GM10248 (cell line): ENCODE measurements at places on chromosomes 11 and 22.
A peak's percentile ranks its signal among the peaks of the same experiment; 100 is the strongest.

DNA sequence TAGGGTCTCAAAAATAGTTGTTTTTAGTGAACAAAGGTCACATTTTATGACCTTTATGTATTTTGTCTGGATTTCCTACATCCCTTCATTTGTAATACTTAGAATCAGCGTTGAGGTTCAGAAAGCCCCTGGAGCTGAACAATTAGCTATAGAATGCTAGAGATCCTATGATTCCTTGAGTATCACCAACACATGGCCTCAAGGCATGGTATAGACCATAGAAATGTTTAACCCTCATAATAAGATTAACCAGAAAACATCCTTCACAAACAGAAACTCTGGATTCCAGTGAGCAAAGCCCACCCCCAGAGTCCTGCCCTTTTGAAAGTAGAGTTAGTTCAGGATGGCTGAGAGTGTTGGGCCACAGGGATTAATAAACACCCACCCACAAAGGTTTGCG, 77.3 kb downstream of the CYB5R2 start:
- no peak for DNase-seq

GRCh38 chr22:41334951-41335635, 33.8 kb downstream of the ZC3H7B start:
- DNase-seq = no peak

DNA sequence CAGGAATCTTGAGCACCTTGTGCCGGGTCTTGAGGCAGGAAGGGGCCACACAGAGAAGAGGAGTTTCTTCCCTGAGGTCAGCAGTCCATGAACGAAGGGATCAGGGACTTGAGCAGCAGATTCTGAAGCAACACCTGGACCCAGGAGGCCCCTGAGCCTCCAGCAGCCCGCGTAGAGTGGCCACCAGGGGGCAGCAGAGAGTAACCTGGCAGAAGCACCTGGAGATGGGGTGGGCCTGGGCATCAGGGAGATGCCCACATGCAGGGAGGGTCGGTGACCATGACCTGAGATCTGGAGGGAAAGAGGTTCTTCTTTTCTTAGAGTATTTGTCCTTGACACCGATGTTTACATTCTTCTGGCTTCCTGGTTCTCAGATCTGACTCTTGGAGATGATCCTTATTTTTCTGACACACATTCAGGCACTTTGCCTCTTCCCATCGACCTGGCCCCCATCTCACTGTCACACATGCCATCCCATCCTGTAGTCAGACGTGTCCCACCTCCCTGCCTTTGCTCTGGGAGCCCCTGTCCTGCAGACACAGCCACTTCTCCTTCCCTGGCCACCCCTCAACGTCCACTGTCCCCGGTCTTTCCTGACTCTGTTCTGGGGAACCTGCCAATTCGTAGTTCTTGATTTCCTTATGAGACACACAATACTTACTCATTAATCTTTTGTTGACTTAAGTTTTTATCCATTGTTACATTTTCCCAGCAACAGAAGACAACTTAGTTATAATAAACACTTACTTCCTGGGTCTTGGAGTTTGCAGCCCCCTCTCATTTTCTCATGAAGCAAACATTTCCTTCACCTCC, 66.5 kb downstream of the GGTLC2 start:
- DNase-seq = peak; percentile 71

- DNase-seq = no peak
Measured at GRCh38 chr11:59669611-59670009, 773 bp upstream of the PATL1 start.

DNA sequence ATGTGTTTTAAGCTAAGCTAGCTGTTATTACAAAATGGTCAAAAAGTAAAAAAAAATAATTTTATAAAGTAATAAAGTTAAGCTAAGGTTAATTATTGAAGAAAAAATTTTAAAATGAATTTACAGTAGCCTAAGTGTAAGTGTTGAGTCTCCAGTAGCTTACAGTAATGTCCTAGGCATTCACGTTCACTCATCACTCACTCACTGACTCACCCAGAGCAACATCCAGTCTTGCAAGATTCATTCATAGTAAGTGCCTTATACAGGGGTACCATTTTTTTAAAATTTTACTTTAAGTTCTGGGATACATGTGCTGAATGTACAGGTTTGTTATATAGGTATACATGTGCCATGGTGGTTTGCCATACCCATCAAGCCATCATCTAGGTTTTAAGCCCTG, 11.6 kb upstream of the OOSP4B start:
- DNase-seq = no peak

GRCh38 chr22:33828302-33828701, 92.0 kb downstream of the LARGE1 start:
- DNase-seq = no peak

DNA sequence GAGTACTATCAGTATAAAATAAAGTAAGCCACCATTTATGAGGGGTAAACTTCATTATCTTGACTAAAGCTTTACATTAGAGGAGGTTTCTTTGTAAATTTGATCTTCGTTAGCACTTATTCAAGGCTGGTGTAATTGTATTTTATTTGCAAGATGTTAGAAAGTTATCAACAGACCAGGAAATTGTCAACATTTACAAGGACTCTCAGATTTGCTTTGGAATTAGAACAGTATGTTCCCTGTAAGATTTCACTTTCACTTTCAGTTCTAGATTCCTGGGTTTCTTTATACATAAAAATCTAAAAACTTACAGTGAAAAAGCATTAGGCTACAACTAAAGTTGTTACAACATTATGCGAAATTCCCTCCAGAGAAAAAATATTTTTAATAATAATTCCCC, 4.6 kb upstream of the BIRC3 start:
- no peak for DNase-seq

DNA sequence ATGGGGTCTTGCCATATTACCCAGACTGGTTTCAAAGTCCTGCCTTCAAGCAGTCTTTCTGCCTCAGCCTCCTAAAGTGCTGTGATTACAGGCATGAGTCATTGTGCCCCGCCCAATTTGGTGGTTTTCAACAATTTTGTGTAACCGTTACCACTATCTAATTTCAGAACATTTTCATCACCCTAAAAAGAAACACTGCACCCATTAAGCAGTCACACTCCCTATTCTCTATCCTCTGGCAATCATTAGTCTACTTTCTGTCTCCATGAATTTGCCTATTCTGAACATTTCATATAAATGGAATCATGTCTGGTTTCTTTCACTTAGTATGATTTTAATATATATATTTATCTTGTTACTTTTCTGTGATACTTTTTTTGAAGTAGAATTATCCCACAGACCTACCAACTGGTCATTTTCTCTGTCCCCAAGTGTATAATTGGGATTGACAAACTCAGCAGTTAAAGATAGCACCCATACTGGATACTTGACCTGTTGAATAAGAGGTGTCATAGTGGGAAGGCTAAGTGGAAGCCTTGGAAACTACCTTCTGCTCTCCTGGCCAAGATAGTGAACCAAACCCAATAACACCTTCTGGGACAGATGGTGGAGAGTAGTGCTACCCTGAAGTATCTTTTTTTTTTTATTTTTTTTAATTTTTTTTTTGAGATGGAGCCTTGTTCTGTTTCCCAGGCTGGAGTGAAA, 64.8 kb downstream of the STIM1 start:
- DNase-seq = no peak

DNA sequence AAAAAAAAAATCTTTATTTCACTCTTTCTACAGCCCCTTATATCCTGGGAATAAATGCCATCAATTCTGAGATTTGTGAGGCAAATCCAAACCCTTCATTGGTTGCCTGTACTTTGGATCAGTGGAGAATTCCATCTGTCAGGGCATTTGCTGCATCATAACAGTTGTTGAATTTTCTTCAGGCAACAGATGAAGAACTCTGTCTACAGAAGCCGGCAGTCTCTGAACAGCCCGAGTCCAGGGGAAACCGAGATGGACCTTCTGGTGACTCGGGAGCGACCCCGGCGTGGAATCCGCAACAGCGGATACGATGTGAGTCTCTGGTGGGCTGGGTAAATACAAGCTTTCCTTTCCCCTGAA, 82.3 kb downstream of the C11orf91 start:
- DNase-seq = no peak

DNA sequence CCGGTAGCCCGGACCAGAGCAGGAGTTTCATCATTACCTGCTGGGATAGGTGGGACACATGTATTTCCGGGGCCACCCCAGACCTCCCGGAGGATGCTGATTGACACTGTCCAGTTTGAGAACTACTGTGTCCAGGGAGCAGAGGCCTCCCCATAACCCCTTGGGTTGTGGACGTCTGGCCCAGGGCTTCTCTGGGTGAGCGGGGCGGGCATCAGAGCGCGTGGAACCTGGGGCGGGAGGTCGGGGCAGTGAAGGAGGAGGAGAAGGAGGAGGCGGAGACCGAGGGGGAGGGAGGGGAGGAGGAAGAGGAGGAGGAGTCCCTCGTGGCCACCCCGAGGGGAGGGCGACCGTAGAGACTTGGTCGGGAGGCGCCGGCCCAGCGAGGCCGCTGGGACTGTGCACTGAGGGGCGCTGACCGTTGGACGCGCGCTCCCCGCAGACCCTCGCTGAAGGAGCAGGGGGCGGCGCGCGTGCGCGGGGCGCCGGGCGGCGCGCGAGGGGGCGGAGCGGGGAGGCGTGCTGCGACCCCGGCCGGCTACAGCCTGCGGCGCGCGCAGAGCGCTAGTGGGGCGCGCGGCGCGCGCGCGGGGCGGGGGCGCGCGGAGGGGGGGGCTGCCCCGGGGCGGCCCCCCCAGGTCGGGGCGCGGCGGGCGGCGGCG, at the start of gene GRK3:
GRK3 (plus strand) TSS at position 356 of the 659 bp plus-strand sequence. CDS start 366 bp downstream, outside the sequence.
- DNase-seq = peak; percentile 75

- no peak for DNase-seq
Measured at GRCh38 chr11:86906198-86906597, 49.0 kb downstream of the FZD4 start.

DNA sequence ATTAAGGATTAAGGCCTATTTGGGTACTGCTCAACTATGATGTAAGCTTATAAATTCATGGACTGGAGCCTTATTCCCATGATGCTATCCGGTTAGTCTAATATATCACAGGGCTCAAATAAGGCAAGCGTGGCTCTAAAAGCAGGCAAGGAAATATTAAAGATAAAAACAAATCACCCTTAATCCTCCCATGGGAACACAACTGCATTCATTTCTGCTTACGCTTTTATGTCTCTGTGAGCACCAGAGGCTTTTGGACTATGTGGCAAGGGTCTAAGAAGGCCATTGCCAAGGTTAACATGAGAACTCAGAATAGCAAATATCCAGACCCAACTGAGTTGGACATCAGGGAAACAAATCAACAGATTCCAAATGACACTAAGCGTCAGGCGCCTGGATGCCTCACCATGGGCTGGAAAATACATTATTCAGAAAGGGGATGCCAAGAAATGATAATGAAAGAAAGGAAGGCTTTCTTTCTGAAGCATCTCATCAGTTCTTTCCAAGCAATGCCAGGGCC, 138.1 kb downstream of the SLC1A2 start:
- DNase-seq = no peak

GRCh38 chr11:12856338-12856737, 152.8 kb upstream of the RASSF10 start:
- DNase-seq = no peak

- no peak for DNase-seq
Measured at GRCh38 chr11:82901922-82902485, 468 bp downstream of the DDIAS start.

GRCh38 chr11:66258473-66258893, 10.0 kb upstream of the RAB1B start:
- no peak for DNase-seq

- no peak for DNase-seq
Measured at GRCh38 chr11:66071381-66071801, 1.3 kb downstream of the PACS1 start.

GRCh38 chr11:89436071-89436470, 55.1 kb downstream of the NOX4 start:
- DNase-seq = no peak

- no peak for DNase-seq
Measured at GRCh38 chr11:60925868-60926267, 1.6 kb downstream of the TMEM132A start.

DNA sequence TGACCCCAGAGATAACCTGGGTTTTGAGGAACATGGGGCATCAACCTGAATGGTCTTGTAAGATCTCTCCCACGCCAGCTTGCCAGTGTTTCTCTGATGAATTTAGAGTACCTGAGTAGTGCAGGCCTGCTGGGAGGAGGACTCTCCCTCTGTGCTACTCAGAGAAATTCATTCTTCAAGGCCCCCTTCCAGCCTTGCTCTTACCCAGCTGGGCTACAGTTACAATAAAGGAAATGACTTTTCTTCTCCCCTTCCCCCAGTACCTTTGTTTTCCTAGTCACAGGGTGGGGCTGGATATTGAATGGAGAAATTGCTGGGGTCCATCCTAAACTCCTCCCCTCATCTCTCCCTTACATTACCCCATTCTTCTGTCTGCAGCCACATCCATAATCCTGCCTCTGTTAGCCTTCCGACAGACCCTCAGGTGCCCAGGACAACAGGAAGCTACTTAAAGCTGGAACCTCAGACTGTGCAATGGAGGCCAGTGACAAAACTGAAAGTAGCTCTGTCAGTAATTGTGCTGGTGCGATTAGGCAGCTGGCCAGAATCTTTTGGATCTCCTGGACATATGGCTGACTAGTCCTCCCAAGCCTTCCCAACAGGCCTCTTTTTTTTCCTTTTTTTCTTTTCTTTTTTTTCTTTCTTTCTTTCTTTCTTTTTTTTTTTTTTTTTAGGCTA, 17.4 kb downstream of the LIMK2 start:
- DNase-seq = no peak

- no peak for DNase-seq
Measured at GRCh38 chr22:30416837-30417236, 8.7 kb upstream of the MTFP1 start.

GRCh38 chr22:48779661-48780596, 1047.7 kb downstream of the BRD1 start:
- DNase-seq = no peak

- DNase-seq = no peak
Measured at GRCh38 chr11:85109141-85109540, 518.0 kb downstream of the DLG2 start.

- DNase-seq = no peak
Measured at GRCh38 chr11:117159892-117160291, 15.8 kb downstream of the PAFAH1B2 start.

- no peak for DNase-seq
Measured at GRCh38 chr11:33690290-33691065, 10.1 kb downstream of the C11orf91 start.

DNA sequence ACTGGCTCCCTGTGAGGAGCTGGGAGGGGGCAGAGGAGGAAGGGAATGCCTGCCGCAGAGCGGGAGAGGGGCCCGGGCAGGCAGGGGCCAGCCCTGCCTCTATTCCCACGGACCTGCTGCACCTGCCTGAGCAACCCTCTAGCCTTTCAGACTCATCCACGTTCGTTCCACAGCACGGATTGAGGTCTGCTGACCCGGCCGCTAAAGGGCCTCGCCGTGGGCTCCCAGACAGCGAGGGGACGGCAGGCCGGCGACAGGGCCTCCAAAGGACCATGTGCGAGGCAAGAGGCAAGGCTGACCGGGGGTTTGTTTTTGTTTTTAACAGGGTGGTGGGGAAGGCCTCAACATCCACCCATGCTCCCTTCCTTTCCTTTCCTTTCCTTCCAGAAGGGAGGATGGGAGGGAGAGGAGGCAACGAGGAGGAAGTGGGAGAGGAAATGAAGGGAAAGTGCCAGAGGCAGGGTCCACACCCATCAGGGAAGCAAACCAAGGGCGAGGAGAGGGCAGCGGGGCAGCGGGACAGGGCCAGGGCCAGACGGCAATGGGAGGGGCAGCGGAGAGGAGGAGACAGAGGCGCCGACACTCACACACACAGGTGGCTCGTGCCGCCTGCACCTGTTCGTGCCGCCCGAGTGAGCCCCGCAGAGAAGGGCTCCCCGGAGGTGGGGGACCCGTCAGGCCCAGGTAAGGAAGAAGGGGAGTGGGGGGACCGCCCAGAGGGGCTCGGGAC, 7.5 kb downstream of the LRFN4 start:
- DNase-seq = no peak
